ENCODE measurements at places on chromosomes 7 and 10.

DNA sequence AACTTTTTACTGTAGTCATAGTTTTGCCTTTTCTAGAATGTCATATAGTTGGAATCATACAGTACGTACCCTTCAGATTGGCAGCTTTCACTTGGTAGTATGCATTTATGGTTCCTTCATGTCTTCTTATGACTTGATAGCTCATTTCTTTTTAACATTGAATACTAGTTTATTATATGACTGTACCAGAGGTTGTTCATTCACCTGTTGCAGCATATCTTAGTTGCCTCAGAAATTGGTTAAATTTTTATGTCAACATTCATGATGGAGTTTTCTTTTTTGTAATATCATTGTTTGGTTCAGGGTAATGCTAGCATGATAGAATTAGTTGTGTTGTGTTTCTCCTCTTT is 94.8 kb upstream of the CDK13 start:
- no peak for DNase-seq

- DNase-seq = no peak
These were observed 50.8 kb downstream of the SIRT1 start for GRCh38 chr10:67935223-67935622.

- DNase-seq = no peak
These were observed 98.2 kb downstream of the REEP3 start for GRCh38 chr10:63619426-63619825.

- no peak for DNase-seq
These were observed 41.9 kb upstream of the ATRNL1 start for GRCh38 chr10:115051216-115051615.

DNA sequence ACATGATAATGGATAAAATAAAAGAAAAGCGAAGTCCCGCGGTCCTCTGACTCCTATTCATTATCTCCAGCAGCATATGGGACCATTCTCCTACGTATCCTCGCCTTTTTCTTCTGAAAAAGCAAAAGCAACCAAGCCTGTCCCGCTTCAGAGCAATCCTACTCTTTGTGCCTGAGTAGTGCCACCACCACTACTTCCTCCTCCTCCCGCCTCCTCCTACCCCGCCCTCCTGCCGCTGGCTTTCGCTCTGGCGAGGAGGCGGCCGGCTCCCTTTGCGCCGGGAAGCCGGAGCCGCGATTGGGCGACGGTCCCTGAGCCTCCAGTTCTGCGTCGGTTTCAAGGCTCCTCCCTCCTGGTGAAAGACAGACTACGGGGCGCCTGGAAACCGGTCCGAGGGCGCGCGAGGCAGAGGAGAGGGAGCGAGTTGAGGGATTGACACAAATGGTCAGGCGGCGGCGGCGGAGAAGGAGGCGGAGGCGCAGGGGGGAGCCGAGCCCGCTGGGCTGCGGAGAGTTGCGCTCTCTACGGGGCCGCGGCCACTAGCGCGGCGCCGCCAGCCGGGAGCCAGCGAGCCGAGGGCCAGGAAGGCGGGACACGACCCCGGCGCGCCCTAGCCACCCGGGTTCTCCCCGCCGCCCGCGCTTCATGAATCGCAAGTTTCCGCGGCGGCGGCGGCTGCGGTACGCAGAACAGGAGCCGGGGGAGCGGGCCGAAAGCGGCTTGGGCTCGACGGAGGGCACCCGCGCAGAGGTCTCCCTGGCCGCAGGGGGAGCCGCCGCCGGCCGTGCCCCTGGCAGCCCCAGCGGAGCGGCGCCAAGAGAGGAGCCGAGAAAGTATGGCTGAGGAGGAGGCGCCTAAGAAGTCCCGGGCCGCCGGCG is at the start of gene FZD1:
Gene FZD1 (plus strand): TSS at position 388 of the 878 bp plus-strand sequence. CDS start 448 bp downstream, at position 836.
- DNase-seq = no peak

DNA sequence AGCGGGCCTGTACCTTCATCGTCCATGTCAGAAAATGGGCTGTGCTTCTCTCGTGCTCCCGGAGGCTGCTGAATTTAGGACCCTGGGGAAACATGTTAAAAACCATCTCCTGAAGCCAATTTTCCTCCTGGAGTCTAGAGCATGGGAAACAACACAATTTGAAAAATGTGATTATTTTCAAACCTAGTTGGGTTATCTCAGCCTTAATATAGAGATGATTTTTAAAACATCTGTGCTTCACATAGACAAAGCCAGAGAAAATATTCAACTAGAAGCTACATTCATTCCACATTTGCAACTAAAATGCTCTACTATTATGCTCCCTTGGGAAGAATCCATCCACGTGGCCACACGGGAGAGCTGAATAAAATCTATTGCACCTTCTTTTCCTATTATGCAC is 225.9 kb upstream of the TMEM72 start:
- no peak for DNase-seq

GRCh38 chr7:1254281-1255079 is 21.8 kb downstream of the UNCX start:
- no peak for DNase-seq

GRCh38 chr7:116679500-116679899 is 7.5 kb downstream of the MET start:
- DNase-seq = no peak

GRCh38 chr7:51374936-51375335 is 58.3 kb upstream of the COBL start:
- DNase-seq = no peak

DNA sequence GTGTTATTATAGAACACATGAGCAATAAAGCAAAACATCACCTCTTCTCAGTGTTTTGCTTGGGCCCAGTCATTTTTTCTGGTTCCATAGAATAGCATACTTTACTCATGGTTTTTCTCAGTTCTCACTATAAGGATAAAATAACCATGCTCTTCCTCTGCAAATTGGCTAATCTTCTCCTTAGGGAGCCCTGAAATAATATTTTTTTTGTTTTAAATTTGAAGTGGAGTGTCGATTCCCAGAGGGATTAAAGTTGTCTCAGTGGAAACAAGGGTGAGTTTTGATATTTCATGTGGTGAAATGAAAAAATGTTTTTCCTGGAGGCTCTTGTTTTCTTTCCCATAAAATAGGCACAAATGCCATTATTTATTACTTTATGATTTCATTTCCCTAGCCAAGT is 127.3 kb downstream of the NOC3L start:
- no peak for DNase-seq

DNA sequence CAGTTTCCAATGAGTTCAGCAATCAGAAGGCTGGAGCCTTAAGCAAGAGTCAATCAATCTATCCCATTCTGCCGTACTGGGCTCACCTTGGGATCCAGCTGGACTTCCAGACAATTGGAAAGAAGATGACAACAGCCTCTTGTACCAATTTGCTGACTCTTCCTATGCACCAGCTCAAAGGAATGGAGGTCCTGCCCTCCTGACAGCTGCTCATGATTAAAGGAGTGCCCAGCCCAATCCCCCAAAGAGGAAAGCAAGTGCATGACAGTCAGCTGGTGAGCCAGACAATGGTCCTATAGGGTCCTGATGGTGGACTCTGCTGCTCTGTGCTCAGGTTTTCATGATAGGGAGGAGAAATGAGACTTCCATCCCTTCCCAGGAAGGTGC is 25.1 kb downstream of the VSTM4 start:
- no peak for DNase-seq

DNA sequence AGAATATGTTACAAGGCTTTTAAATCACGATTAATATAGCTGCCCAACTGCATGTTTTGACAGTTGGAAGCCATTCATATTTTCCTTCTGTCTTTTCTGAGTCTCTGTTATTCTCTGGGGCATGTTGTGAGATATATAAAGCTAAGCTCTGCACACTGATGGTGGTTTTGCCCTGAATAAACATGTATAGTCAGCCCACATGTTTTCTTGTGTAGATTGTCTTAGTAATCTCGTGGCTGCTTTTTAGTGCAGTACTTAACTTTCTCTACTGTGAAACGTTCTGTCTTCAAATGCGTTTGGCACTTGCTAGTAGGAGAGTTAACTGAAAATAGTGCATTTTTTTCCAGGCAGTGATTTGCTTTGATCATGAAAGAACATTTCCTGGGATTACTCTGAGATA is 268.5 kb downstream of the DNAJB9 start:
- no peak for DNase-seq

GRCh38 chr7:46033592-46033991 is 112.5 kb upstream of the IGFBP3 start:
- DNase-seq = no peak
